ENCODE measurements at places on chromosomes 4 and X.

DNA sequence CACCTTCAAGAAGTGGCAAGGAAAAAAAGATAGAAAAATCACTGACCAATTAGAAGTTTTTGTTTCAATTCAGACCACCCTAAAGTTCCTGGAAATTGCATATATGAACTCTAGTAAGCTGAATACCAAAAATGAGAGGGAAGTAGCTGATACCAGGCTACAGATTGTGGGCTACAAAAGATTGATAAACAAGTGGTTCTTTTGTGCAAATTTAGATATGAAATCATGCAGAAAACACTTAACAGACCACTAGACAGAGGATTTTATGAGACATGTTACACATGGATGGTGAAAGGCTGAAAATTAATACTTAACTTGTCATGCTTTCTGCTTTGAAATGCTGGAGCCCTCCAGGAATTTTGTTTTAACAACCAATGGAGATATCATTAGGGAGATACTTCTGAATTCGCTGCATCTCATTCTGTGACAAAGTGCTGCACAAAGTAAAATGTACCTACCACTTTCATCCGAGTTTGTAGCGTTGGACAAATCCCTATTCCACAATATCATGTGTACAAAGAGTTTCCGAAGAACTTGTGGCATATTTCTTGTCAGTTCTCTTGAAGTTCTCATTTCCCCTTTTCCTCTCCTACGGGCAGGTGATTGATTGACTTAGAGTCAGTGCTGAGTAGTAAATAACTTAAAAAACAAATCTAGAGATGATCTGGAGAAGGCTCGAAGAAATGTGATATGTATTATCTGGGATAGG lies 235.0 kb downstream of the PALLD start:
- no peak for DNase-seq

DNA sequence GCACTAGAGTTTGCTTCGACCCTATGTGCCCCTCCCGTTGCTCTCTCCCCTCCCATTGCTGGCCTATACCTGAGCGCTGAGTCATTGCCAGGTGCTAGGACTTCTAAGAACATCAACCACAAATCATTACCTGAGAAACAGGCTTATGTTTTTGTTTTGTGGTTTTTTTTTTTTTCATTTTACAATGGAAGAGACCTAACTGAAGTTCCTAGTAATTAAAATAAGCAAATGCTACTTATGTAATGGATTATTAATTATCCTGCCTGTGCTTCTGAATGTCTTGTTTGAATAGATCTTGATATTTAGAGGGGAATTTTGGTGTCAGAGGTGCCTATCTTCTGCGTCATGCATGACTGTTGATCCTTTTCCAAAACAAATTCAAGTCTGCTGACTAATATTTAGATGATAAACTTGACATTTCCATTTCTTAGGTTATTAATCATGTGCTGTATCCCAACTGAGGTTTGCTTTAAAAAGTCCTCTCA lies 275.4 kb upstream of the CPEB2 start:
- DNase-seq: no peak

DNA sequence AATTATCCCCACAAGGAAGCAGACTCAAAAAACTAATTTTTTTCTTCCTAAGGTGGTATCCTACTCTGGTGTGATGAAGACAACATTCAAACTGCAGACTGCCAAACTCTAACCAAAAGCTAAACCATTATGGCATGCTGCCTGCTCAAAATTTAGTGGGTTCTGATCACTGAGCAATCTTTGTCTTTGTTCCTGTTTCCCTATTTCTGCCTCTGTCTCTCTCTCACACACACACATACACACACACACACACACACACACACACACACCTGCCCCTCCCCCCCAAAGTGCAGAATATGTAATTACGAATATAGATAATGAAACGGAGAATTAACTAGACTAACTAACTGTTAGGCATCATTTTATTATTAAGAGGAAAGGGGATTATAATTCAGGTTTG lies 1278.6 kb downstream of the PCDH7 start:
- DNase-seq: no peak

- DNase-seq: no peak
Observed at GRCh38 chr4:184583738-184584502, 65.3 kb downstream of the CASP3 start.

- no peak for DNase-seq
Observed at GRCh38 chrX:155068165-155068564, 2.8 kb downstream of the CMC4 start.

DNA sequence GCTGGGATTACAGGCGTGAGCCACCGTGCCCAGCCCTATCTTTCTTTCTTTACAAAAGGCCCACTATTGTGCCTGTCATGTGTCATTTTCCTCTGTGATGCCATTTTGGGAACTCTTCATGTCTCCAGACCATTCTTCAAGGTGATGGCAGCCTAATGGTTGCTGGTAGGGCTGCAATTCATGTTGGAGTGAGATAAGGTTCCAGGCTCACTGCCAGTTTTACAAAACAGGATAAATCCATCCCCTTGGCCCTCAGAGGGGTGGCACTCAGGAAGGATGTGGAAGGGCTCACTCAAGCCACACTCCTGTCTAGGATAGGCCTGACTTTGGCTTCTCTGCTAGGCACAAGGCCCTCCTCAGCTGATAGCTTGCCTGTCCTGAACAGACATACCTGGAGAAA lies 3.8 kb downstream of the TCEAL9 start:
- no peak for DNase-seq

- DNase-seq: no peak
Observed at GRCh38 chr4:108738003-108738706, 24.7 kb downstream of the ETNPPL start.

- DNase-seq: no peak
Observed at GRCh38 chr4:24456431-24456830, 127.9 kb downstream of the DHX15 start.

GRCh38 chr4:175411251-175411650 lies 400.8 kb downstream of the GPM6A start:
- no peak for DNase-seq

- DNase-seq: no peak
Observed at GRCh38 chrX:49859491-49859890, 19.8 kb upstream of the USP27X start.

DNA sequence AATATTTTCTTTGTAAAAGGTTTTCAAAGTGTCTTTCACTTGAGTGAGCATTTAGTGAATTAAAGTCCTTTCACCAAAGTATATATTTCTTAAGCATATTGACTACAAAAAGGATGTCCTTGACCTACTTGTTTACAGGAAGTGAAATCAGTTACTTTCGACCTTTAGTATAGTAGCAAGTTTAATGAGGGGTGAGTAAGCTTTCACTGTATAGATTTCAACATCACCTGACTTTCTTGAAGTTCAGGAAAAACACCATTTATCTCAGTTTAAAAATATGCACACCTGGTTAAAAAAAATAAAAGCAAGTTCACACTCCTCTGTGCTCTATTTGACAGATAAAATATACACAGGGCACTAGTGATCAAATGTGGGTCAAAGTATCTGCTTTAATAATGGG lies 88.1 kb downstream of the CCSER1 start:
- no peak for DNase-seq

GRCh38 chr4:158172261-158173258 lies at the start of gene GASK1B:
GASK1B (minus strand) TSS chr4:158173025; CDS start chr4:158171375, 1,650 bp downstream.
- no peak for DNase-seq

DNA sequence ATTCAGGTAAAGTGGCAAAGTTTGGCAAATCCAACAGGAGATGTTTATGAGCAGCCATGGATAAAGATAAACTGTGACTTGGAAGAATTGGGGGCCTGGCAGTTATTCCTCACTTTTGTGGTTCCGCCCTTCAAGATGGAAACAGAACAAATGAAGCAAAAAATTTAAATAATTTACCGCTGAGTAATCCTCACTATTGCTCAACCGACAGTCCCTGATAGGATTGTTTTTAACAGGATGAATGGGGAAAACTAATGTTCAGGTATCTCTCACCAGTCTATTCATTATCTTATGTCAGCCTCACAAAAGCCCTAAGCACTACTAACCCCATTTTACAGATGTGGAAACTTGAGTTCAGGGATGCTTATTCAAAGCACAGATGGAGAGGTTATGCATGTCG lies 90.8 kb downstream of the FNIP2 start:
- no peak for DNase-seq

GRCh38 chr4:26105815-26106699 lies 192.0 kb downstream of the SMIM20 start:
- DNase-seq: no peak

GRCh38 chr4:5009796-5010195 lies 9.5 kb downstream of the CYTL1 start:
- DNase-seq: no peak

DNA sequence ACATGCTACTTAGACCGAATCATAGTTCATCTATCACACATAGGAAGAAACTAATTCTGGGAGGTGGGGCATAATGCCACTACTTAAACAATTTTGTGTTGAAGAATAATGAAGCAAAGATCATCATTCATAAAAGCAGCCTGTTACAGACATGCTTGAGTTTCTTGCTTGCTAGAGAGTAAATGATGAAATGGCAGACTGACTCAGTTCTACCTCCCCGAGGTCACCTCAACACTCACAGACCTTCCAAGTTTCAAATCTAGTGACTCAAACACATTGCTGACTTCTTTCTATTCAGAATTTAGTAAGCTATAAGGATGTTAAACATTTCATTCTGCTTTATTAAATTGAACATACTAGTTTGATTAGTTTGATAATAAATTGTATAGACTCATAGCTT lies 636.5 kb upstream of the FRG1 start:
- no peak for DNase-seq

- DNase-seq: no peak
Observed at GRCh38 chr4:43047058-43047457, 154.5 kb downstream of the GRXCR1 start.

GRCh38 chrX:10972706-10973105 lies 138.4 kb upstream of the HCCS start:
- no peak for DNase-seq

GRCh38 chrX:118974088-118974907 lies at the start of gene LONRF3:
LONRF3 (plus strand) TSS chrX:118974618; CDS start chrX:118974781, 163 bp downstream.
- DNase-seq: peak; percentile 53

GRCh38 chr4:73702796-73703287 lies 37.5 kb upstream of the CXCL8 start:
- no peak for DNase-seq

DNA sequence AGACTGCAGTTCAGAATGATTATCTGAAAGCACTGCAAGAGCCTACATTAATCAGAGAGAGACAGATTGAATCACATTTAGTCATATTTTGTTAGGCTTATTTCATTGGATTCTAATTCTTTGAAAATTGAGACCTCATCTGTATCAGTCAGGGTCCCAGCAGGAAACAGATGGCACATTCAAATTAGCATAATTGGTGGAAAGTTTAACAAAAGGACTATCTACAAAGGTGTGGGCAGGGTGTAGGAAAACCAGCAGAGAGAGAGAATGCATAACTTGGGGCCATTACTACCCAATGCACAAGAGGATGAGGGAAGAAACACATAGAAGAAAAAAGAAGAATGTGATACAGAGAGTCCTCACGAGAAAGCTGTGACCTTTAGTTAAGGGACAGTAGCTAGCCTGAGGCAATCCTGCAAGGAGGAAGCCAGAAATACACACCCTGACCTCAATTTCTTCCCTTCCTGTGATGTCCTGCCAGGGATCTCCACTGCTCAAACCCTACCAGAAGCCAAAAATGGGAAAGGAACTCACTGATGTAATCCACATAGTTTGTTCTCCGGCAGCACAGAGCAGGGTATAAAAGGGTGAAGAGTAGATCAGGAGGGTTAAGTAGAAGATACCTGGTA lies 17.7 kb upstream of the XKRX start:
- no peak for DNase-seq

- DNase-seq: no peak
Observed at GRCh38 chrX:40272776-40273175, 175.0 kb upstream of the BCOR start.

DNA sequence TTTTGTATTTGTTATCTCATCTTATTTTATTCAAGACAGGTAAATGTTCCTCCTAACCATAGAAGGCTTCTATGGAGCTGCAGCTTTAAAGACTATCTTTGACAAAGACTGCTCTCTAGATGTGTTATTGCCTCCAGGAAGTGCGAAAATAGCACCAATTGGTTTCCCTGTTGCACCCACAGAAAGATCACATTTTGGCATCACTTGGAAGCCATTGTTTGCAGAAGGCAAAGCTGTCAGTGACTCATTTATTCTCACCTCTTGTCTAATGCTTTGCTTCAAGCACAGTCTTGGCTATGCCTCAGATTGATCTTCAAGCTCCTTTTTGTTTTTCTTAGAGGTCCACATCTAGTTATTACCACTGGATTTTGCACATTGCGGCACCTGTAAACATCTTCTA lies 150.3 kb downstream of the PCDH7 start:
- no peak for DNase-seq

- DNase-seq: no peak
Observed at GRCh38 chrX:136480383-136480782, 7.4 kb upstream of the BRS3 start.

DNA sequence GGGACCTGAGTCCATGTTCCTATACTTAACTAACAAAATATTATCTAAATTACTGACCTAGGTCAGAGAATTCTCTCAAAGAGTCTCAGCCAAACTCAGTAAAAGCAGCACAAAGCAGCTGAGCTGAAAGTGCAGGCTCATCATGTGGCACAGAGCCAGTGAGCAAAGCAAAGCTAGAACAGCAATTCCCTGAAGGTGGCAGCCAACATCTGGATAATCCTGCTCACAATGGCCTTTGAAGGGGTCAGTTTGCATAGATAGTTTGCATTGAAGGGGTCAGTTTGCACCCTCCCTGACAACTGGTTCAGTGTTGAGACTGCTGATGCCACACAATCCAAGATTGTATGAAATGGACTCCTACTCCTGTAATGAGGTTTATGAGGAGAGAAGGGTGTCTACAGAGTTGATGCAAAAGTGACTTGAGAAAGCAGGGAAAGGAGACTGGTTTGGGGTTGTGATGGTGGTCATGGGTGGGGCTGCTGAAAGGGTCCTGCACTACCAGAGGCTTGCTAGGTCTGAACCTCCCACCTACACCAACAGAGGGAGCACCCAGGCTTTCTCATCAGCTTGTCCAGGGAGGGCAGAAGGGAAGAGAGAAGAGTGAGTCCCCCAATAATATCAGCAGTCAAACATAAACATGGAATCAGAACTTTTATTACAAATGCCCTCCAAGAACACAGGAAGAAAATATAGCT lies 39.7 kb downstream of the TRIM61 start:
- DNase-seq: no peak

- no peak for DNase-seq
Observed at GRCh38 chr4:1479454-1479853, 73.2 kb upstream of the NKX1-1 start.

- DNase-seq: no peak
Observed at GRCh38 chr4:8129136-8129535, 29.5 kb downstream of the ABLIM2 start.

GRCh38 chrX:70433848-70434351 lies 10.7 kb upstream of the DLG3 start:
- peak; percentile 19 for DNase-seq

DNA sequence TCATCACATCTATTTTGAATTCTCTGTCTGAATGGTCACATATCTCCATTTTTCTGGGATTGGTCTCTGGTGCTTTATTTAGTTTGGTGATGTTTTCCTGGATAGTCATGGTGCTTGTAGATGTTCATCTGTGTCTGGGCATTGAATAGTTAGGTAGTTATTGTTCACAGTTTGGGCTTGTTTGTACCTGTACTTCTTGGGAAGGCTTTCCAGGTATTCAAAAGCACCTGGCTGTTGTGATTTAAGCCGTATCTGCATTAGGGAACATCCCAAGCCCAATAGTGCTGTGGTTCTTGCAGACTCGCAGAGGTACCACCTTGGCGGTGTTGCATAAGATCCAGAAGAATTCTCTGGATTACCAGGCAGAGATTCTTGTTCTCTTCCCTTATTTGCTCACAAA lies 44.6 kb downstream of the COL4A5 start:
- DNase-seq: no peak

GRCh38 chr4:136400829-136401228 lies 1131.5 kb downstream of the PCDH18 start:
- DNase-seq: no peak

- no peak for DNase-seq
Observed at GRCh38 chrX:24410514-24411189, 50.2 kb downstream of the SUPT20HL1 start.

Measured in activated naive CD4-positive, alpha-beta T cell (primary cell).